Stromal cell of bone marrow (primary cell): ENCODE measurements at places on chromosomes 6 and 20.

GRCh38 chr20:1130847-1131246 lies 12.4 kb downstream of the PSMF1 start:
- no peak for DNase-seq

- DNase-seq: peak; percentile 90
Measured at GRCh38 chr6:37713529-37714119, 15.9 kb upstream of the MDGA1 start.

GRCh38 chr6:161169696-161170095 lies 104.2 kb downstream of the AGPAT4 start:
- no peak for DNase-seq

DNA sequence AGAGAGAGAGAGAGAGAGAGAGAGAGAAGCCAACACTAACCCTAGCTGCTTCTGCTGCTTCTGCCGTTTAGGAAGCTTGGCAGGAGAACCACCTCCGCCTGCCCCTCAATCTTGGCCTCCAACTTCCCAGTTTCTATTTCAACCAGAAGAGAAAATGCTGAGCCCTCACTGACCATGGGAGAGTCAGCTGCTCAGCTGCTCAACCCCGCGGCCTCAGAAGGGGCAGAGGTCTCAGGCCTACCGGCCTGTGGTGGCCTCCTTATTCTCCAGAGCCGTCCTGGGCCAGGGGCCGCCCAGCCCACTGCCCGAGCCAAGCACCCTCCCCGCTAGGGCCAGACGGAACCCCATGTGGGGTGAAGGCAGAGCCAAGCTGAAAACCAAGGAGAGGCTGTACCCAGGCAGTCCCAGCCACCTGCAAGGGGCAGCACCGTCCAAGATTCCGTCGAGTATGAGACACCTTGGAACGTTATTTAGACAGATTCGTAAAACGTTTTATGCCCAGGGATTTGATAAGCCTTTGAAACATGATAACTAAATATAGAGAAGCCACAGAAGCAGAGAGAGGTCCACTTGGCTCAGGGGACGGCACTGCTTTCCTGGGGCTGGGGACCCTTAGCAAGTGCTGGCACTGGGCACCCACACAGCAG lies 116.6 kb downstream of the DLL1 start:
- no peak for DNase-seq

- peak; percentile 63 for DNase-seq
Measured at GRCh38 chr6:52995913-52996645, 995 bp upstream of the GSTA4 start.
